ENCODE measurements at places on chromosomes 1 and 21.
A peak's percentile ranks its signal among the peaks of the same experiment; 100 is the strongest.

DNA sequence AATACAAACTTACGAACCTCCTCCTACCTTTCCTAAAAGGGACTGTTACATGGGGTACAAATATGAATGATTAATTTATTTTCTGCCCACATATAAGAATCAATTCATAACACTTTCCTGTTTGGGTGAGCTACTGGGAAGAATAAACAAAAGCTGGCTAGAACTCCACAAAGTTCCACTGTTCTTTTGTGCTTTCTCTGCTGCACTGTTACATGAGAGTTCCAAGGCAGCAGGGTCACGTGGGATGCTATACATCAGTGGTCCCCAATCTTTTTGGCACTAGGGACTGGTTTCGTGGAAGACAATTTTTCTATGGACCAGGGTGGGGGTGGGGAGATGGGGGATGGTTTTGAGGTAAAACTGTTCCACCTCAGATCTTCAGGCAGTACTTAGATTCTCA lies 2.2 kb upstream of the ANGPTL7 start:
- no peak for DNase-seq

GRCh38 chr1:88658419-88658818 lies 25.7 kb upstream of the PKN2 start:
- no peak for DNase-seq

- no peak for DNase-seq
Observed at GRCh38 chr1:119797162-119797561, 14.1 kb downstream of the REG4 start.

GRCh38 chr21:27219068-27219467 lies 252.2 kb upstream of the ADAMTS5 start:
- no peak for DNase-seq

DNA sequence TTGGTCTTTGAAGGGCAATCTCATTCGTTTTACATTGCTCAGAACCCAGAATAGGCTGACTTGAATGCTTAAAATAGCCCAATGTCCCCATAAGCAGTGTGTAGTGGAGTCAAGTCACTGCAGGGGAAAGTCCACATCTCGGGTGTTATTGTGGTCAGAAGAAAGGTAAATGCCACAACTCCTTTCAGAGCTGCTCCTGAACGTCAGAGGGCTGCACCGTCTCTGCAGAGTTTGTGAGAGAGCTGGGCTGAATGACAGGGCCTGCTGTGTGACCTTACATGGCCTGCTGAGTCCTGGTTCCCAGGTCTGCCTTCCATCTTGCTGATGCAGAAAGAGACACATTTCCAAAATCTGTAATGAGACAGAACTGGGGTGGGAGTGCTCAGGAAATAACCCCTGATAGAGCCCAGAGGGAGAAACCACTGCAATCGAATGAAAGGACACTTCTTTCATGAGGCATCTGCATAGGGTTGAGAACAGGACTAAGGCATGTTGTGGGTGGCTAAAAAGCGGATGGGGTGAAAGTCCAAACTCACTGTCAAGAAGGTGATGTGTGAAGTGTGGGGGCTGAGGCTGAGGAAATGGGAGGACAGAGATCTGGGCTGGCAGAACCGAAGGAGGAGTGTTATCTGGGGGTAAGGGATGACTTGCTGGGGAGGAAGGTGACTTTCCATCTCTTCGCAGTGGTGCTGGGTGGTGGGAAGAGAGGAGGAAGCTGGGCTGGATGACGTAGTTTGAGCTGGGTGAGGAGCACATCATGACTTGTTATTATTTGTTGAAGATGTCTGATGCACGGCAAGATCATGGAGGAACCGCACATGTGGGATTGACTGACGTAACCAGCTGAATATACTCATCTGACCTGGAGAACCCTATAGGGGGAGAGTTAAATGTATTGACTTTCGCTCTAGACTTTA lies 33.7 kb downstream of the XCL2 start:
- no peak for DNase-seq

DNA sequence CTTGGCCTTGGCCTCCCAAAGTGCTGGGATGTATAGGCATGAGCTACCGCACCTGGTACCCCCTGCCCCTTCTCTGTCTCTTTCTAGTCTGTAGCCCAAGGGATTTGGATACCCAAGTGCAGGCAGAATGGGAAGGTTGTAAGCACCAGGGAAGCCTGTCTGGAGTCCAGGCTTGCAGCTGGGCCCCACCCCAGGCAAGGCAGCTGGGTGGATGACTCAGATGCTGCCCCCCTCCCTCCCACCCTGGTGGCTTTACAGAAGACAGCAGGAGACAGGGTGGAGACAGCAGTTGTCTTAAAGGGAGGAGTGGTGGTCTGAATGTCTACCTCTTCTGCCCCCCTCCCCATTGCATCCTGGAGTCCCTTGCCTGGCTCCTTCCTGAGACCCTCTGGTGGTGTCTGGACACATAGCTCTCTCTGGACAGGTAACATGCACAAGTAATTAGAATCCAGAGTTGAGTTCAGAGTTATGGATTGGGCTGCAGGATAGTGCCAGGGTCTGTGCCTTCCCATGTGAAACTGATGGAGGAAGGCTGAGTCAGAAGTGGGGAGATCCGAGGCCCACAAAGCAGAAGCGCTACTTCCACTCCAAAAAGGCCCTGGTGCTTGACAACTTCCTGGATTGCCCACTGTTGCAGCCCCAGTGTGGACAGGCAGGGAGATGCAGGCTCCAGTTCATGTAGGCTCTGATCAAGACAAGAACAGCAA lies 5.1 kb downstream of the LMNA start:
- peak; percentile 65 for DNase-seq

DNA sequence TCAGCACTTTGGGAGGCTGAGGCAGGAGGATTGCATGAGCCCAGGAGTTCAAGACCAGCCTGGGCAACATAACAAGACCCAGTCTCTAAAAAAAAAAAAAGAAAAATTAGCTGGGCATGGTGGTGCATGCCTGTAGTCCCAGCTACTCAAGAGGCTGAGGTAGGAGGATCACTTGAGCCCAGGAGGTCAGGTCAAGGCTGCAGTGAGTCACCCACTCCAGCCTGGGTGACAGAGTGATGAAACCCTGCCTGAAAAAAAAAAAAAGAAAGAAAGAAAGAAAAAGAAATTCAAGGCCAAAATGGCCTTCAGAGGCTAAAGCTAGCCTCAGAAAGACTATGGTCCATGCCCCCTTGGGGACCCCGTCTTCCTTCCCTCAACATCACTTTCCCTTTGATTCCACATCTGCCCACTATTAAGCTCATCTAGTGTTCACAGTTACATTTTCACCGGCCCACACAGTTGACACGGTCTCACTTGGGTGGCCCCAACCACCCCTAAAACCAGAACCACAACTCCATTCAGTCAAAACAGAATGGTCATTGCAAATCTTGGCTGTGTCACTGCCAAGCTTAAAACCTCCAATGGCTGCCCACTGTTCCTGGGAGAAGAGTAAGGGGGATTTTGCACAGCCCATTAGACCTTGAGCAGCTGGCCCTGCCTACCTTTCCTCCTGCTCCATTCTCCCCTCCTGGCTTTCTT lies 2.1 kb upstream of the CAPN8 start:
- DNase-seq: no peak

GRCh38 chr1:152967201-152967600 lies 3.2 kb upstream of the SPRR4 start:
- no peak for DNase-seq

- DNase-seq: no peak
Observed at GRCh38 chr1:246155923-246156322, 351.2 kb downstream of the SMYD3 start.

- DNase-seq: peak; percentile 22
Observed at GRCh38 chr1:239386453-239387303, at the start of gene CHRM3. Gene CHRM3, plus strand, starts transcription at chr1:239386568. Its CDS starts 520,884 bp downstream, at chr1:239907452.

DNA sequence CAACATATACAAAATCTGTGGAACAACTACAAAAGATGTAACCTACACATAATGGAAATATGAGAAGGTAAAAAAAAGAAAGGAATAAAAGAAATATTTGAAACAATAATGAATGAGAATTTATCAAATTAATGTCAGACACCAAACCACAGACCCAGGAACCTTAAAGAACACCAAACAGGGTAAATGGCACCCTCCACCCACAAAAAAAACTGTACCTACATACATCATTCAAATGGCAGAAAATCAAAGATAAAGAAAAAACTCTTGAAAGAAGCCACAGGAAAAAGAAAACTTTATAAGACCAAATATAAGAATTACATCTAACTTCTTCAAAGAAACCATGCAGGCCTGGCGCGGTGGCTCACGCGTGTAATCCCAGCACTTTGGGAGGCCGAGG lies 54.0 kb downstream of the IL12RB2 start:
- DNase-seq: no peak

DNA sequence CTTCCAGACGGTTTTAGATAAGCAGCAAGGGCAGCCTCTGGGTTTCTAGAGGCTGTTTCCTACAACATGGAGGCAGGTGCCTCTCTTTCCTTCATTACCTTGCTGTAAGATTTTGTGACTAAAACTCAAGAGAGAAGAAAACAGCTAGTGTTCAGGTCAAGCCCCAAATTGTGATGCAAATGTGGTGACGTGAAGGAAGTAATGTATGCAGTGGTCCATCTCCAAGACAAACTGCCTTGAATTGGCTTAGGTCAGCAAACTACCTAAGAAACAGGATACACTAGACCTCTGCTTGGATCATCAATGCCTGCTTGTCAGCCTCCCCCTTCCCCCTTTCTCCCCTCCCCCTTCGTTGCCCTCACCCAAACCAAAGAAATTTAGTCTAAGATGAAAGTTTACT lies 28.9 kb upstream of the RIPK4 start:
- no peak for DNase-seq

- no peak for DNase-seq
Observed at GRCh38 chr1:229768232-229768631, 142.2 kb downstream of the URB2 start.

DNA sequence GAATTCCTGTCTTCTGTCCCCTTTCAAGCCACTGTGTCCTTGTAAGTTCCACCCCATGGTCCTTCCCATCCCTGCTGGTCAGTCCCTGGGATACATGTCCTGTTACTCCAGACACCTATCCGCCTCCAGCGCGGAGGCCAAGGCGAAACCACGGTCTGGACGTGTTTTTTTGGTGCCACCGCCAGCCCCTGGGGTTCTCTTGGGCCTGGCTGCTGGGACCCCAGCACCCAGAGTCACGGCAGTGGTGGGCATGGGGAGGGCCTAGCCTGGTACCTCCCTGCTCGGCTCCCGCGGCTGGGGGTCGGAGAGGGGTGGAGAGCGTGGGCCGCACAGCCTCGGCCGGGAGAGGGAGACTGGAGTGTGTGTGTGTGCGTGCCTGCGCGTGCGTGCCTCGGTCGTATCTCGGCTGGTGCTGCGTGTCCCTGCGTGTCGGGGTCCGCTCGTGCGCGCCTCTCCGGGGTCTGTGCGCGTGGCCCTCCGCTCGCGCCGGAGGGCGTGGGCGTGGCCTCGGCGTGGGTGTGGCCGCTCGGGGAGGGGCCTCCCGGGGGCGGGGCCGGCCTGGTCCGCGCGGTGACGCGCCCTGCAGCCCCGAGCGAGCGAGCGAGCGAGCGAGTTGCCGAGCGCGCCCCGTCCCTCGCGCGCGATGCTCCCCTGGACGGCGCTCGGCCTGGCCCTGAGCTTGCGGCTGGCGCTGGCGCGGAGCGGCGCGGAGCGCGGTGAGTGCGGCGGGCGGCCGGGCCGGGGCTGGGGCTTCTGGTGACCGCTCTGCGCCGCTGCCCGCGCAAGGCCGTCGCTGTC lies at the start of gene VWA1:
TSS of gene VWA1 (plus strand) at position 585 of the 798 bp plus-strand sequence. CDS start at position 644, 59 bp downstream.
- peak; percentile 89 for DNase-seq

GRCh38 chr1:42860339-42861013 lies 14.1 kb downstream of the ZNF691 start:
- no peak for DNase-seq

- peak; percentile 52 for DNase-seq
Observed at GRCh38 chr1:226541631-226542622, 6.6 kb upstream of the STUM start.

DNA sequence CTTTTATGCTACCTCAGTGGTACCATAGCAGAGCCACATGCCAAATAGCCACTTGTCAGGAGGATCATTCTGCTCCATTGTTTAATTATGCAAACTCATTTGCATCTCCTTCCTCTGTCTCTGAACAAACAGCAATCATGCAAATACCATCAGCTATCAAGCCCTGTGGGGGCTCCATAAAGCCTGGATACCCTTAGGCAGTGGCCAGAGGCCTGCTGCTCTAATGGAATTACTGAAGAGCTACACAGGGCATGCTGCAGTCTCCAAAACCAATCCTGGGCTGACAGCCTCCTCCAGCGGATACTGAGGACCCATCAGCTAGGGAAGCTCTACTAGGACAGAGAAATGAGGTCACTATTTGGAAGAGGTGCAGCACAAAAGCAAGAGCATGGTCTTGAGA lies 376.3 kb downstream of the KCNH1 start:
- DNase-seq: no peak

DNA sequence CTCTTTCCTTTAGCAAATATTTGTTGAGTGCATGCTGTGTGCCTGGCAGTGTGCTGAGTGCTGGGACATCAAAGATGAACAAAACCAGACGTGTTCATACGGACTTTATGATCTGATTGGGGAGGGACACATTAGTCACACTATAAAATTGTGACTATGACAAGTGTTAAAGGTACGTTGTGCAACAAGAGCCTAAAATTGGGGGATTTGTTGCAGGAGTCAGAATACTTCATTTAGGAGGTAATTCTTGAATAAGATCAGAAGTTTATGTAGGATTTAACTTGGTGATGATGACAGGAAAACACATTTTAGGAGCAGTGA lies 29.6 kb downstream of the B3GALT2 start:
- DNase-seq: no peak

DNA sequence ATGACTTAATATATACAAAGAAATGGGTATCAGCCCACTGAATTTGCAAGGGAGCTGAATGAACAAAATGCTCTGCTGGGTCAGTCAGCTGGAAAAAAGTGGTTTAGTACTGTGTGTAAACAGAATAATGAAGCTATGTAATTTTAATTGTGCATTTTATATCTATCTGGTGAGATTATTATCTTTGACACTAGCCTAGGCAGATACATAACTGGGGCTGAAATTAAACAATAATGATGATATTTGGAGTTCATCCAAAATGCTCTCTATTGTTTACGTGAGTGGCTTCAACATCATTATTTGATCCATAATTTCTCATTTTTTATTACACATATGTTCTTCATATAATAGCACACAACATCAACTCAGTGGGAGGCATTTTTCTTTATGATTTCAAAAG lies 208.5 kb upstream of the SNX7 start:
- DNase-seq: no peak

DNA sequence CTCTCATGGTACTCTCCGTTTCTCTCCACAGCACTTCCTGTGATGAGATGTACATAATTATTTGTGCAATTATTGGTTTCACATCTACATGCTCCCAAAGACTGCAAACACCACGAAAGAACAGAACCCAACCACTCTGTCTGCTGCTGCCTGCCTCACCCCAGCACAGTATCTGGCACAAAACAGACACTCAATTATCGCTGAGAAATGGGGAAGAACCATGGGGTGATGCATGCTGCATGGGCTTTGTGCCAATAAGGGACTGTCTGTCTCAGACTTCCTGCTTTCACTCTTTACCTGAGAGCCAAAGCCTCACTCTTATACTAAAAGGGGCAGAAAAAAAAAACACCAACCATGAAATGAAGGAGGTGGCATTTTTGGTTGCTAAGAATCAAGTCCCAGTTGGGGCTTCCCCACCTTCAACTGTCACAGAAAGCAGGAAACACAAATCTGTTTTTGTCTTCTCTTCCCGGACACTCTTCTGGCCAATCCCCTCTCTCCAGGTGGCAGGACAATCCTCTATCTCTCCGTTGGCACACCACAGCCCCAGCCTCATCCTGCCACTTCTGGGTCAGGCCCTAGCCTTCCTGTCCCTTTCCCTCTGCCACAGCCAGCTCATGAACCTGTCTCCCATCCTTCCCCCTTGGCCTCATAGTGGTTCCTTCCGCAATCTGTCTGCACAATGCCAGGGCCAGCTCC lies 82.0 kb downstream of the TGFBR3 start:
- DNase-seq: no peak

GRCh38 chr1:205141236-205142101 lies 19.7 kb upstream of the RBBP5 start:
- DNase-seq: peak; percentile 53

Data from left ventricle myocardium superior (tissue), 1 donor.